ENCODE measurements at places on chromosomes 16 and 17.

- DNase-seq = no peak
Measured at GRCh38 chr16:11354407-11354732, 9.1 kb downstream of the RMI2 start.

DNA sequence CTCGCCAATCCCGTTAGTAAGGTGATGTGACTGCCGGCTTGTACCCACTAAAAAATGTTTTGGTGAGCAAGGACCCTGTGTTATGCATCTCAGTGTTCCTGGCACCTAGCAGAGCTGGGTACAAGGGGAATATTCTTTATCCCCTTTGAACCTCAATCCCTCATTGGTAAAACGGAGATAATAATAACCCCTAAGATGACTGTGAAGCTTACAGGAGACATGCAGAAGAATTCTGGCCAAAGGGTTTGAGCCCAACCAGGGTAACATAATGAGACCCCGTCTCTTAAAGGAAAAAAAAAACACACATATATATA is 896 bp downstream of the GGA2 start:
- no peak for DNase-seq

DNA sequence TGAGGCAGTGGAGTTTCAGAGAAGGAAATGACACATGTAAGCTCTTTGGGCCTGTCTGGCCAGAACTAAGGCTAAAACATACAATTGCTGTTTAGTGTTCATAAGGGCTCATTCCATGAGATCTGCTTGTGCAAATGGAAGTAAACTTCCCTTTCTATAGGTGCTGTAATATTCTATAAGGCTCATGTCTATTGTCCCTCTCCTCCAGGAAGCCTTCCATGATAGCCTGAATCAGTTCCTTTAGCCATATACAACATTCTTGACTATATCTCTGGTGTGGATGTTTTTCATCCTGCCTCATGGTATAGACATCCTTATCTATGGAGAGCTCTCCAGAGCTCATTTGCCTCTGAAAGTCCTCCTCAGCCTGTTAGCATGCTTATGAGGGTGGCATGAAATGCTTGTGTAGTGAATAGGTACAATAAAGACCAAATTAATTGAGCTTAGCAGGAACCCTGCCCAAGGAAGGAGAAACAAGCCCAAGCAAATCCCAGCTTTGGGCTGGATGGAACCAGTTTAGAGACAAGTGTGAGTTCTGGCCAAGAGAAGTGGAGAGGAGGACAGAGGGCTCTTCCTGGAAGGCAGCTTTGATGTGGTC is 1.6 kb upstream of the ETV4 start:
- no peak for DNase-seq

DNA sequence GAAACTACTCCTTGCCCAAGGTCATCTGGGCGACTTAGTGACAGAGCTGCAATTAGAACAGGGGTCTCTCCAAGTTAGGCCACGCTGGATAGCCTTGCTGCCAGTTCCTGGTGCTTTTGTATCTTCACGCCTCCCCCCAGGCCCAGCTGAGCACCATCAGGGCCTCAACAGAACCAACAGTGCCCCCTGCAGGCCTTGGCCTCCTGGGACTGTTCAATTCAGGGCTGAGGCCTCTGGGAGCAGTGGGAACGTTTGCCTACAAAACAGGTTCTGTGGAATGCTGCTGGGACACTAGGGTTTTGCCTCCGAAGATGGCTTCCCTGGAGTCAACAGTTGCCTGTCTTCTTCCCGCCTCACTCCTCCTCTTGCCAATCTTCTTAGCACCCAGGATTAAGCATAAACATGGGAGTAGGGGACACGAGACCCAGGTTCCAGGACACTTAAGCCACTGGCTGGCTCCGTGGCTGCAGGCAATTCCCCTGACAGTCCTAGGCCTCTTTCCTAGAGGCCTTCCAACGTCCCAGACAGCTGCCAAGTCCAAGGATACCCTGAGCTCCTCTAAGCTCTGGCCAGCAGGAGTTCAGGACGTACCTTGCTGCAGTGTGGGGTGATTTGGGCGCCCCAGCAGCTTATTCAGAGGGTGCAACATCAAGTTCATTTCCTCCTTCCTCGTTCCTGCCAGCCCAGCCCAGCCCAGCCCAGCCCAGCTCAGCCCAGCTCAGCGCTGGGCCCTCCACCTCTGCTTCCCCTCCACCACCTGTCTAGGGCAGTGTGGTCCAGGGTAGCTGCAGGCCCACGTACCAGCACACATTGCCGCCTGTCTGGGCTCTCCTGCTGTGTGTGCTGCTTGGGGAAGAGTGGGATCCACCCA is 246.6 kb upstream of the RPL38 start:
- DNase-seq = no peak

DNA sequence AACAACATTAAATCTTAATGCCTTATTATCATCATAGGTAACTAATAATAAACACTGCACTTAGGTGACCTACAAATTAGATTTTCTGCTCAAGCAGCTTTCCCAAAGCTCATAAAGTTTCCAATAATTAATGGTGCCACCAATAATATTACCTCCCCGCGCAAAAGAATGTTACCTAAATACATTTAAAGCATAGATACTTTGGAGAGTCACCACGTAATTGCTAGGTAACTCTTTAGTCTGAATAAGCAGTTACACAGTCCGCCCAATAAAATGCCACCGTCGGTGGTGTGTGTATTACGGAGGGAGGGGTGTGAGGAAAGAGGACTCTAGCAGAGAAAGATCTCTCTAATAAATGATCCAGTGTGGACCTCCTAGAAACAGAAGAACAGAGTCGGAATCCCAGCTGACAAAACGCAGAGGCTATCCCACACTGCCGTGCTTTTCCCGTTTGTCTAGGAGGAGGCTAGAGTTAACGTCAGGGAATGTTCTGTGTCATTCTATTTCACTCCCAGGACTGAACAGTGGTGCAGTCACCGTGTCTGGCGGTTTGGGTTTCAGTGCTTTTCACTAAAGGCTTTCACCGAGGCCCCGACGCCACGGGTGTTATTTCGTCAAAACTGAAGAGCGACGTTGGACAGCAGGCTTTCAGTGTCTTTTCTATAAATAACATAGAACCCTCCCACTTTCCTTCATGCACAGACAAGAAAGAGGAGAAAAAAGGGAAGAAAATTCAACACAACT is 630 bp downstream of the RNFT1 start:
- peak; percentile 12 for DNase-seq

- no peak for DNase-seq
Measured at GRCh38 chr16:82236415-82236814, 66.4 kb upstream of the MPHOSPH6 start.

- no peak for DNase-seq
Measured at GRCh38 chr16:24996301-24996700, 18.9 kb downstream of the ARHGAP17 start.

DNA sequence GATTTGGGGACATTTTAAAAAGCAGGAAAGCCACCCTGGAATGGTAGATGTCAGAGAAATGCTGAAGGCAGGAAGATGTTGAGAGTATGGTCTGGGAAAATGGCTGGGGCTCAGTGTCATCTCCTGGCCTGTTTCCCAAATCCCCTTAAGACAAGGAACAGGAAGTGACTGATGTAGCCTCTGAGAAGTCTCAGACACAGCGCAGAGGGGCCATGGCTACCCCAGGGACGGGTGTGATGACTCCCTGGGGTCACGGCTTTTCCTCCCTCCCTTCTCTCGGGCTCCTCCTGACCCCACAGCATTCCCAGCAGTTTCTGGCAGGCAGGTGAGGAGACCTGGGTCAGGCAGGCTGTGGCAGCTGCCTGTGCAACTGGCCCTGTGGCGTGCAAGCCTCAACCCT is 45.4 kb downstream of the RAP1GAP2 start:
- DNase-seq = no peak

DNA sequence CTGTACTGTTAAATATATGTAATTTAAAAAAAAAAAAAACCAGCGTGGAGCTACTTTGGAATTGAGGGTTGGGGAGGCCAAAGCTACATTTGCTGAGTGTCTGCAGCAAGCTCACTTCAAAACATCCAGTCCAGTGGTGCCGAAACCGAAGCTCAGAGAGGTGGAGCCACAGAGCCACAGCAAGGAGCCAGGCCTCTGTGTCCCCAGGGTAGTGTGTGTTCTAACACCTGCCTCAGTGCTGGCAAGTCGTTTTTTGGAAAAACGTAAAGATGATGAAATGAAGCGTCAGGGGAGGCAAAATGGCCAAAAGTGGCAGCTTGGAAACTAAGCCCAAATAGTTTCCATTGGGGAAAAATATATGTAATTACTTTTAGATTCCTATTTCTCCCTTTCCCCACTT is 36.1 kb upstream of the MRC2 start:
- DNase-seq = no peak

- no peak for DNase-seq
Measured at GRCh38 chr17:27469256-27469655, 13.0 kb downstream of the KSR1 start.

DNA sequence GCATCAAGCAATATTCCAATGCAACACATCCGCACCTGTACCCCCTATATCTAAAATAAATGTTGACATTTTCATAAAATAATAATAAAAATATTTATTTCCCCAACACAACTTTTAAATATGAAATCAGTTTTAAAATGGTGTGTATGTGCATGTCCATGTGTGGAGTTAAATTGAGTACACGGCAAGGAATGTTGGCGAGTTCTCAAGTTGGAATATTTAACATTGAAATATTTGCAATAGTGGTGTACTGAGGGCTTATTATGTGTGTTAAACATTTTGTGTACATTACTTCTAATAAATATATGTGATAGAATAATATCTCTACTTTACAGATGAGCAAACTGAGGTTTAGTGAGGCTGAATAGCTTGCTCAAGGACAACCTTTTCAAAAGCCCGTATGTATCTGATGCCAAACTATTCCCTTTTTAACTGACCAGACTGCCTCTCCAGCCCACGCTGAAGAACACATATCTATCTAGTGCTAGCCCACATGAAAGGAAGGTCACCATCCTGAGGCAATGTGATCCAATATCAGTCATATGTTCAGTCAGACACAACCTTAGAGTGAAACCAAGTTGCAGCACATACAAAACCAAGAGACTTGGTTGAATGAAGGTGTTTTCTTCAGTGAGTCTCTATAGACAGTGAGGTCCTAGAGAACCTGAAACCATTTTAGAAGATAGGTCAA is 192.2 kb upstream of the CDH11 start:
- no peak for DNase-seq

GRCh38 chr17:35116845-35117244 is 2.8 kb downstream of the RAD51D start:
- DNase-seq = no peak

DNA sequence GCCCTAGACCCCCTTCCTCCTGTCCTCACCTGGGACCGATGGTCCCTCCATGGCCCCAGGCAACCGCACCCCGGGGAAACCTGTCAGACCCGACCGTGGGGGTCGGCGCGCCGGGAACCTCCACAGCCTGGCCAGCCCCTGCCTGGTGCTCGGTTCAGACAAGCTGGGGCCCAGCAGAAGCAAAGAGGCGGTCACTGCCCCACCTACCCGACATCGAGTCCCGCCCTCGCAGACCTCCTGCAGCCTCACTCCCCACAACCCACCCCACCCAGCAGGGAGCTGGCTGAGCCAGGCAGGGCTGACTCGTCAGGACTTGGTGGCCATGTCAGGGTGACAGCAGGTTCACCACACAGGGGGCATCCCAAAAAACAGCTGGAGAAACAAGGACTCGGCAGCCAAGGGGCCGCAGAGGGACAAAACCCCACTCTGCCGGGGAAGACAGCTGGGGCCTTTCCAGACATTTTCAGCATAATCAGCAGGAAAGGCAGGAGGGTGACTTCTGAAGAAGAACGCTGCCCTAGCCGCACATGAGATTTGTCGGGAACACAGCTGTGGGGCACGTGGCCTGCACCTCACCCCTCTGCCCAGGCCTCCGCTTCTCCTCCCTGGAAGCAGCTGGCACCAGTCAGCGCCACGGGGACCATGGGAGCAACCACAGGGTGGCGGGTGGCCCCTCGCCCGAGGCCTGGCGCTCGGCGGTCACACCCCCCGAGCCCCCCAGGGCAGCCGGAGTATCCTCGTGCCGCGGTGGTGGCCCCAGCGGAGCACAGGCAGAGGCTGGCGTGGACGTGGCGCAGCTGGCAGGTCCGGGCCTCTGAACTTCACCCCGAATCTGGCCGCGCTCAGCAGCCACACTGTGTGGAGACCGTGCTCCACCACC is 22.9 kb downstream of the GNPTG start:
- no peak for DNase-seq

DNA sequence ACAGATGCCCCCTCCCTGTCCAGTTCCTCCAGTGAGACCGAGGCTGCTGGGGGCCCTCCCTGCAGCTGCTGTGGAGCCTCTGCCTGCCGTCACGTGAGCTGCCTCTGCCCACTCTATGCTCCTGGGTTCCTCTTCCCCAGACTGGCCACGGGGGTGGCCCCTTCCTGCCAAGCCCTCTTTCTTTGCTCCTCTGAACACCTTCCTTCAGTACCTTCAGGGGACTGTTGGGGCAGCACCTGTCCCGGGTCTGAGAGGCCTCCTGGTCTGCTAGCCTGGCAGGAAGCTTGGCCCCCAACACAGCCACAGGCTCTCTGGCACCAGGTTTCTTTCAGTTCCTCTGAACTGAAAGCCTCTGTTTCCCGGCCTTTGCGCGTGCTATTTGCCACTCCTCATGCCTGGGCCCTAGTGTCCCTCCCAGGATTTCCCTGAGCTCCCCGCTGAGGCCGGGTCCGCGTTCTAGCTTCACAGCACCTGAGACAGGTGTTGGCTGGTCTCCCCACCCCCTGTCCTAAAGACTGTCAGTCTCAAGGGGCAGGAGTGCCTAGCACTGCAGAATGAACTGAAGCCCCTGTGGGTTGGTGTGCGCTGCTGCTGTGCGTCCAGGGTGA is 6.6 kb upstream of the ATP6V0C start:
- DNase-seq = no peak

DNA sequence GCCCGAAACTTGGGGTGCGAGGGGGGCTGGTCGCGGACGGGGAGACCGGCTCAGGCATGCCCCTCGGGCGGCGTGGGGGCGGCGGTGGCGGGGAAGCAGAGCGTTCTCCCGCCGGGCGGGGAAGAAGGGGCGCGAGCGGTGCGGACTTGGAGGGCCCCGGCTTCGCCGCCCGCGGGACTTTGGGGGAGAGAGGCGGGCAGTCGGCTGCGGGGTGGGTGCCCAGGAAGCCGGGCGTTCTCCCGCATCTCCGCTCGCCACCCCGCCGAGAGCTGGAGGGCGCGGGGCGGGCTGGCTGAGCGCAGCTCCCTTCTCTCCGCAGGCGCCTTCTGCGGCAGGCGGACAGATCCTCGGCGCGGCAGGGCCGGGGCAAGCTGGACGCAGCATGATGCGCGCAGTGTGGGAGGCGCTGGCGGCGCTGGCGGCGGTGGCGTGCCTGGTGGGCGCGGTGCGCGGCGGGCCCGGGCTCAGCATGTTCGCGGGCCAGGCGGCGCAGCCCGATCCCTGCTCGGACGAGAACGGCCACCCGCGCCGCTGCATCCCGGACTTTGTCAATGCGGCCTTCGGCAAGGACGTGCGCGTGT is 772 bp downstream of the NTN1 start:
- no peak for DNase-seq

DNA sequence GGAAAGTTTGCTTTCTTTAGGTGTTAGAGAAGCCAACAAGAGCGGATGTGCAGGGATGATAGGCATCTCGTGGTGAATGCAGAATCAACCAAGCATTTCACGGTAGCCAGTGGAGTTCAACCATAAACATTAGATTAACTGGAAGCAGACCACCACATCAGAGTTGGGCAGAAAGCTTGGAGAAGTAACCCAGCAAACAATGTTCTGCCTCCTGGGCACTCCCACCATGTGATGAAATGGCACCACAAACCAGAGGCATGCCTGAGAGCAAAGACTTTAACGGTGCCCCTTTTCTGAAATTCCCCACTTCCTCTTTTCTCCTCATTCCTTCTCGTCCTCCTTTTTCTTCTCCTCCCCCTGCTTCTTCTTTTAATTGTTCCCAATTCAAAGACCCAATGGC is 193.5 kb upstream of the ANKFN1 start:
- DNase-seq = no peak

- DNase-seq = peak; percentile 84
Measured at GRCh38 chr16:81996664-81997509, 14.4 kb downstream of the SDR42E1 start.
